ENCODE measurements at places on chromosomes 13 and 19.

GRCh38 chr13:40790154-40790616 is 774 bp downstream of the SLC25A15 start:
- DNase-seq: no peak

GRCh38 chr19:19429361-19429760 is 23.9 kb downstream of the GATAD2A start:
- DNase-seq: no peak

- DNase-seq: no peak
These were observed 143.9 kb downstream of the PCDH9 start for GRCh38 chr13:67086260-67086659.

- DNase-seq: no peak
These were observed 126.8 kb upstream of the ATXN8OS start for GRCh38 chr13:69980799-69981198.

DNA sequence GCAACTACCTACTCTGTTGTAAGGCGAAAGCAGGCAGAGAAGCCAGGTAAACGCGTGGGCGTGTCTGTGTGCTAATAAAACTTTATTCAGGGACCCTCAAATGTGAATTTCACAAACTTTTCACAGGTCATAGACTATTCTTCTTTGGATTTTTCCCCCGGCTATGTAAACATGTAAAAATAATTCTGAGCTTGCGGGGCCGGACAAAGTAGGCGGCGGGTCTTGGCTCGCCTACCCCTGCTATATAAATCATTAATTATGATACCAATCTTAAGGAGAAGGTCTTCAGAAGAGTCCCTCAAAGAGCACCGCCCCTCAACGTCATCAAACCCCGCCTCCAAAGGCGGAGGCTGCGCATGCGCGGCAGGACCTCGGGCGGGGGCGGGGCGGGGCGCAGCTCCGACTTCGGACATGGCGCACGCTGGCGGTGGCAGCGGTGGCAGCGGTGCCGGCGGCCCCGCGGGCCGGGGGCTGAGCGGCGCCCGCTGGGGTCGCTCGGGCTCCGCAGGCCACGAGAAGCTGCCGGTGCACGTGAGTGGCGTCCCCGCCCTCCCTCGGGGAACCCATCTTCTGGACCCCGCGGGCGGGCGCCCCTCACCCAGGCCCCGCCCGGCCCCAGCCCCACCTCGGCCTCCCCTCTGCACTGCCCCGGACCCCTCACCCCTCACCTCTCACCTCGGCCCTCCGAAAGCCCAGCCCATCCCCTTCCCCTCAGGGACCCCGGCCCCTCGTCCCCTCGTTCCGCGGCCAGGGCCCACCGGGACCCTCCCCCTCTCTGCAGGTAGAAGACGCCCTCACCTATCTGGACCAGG is at the start of gene SIN3B:
Gene SIN3B, plus strand, starts transcription at position 389 of the 812 bp plus-strand sequence. Its CDS starts 23 bp downstream, at position 412.
- DNase-seq: peak; percentile 78
